ENCODE measurements at places on chromosomes 6 and 20.

GRCh38 chr6:73342174-73342573, 11.9 kb downstream of the DPPA5 start:
- no peak for DNase-seq

GRCh38 chr6:44675449-44675848, 287.9 kb downstream of the CDC5L start:
- no peak for DNase-seq

DNA sequence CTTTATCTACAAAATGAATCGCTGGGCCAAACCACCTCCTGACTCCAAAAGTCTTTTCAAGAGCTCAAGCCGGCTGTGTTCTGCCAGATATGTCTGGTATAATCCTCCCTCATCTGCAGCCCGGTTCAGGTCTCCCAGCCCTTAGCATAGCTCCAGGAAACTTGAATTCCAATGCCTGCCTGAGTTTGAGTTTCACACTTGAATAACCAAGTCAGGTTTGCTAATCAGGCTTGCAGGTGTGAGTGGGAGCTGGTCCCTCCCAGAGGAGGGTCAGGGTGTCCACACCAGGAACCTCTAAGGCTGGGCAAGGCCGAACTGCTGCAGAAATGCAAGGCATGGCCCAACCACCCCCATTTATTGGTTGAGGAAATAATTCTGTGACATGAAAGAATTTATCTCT, 96.6 kb downstream of the TMEM242 start:
- DNase-seq, result no peak

DNA sequence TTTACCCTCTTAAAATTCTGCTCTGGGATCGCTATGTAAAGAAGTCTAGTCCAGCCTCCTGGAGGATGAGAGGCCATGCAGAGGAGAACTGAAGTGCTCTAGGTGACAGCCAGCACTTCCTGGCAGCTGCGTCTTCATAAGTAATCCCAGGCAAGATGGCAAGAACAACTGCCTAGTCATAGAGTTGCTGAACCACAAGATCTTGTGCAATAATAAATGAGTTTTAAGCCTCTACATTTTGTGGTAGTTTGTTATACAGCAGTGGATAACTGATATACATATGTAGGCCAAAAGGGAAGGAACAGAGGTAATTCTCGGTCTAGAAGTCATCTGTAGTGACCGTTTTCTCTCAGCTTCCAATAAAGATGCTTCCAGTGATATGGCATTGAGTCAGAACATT, 103.8 kb upstream of the FLRT3 start:
- no peak for DNase-seq

- DNase-seq, result peak; percentile 5
Observed at GRCh38 chr6:129370268-129370916, 339.6 kb downstream of the ARHGAP18 start.

DNA sequence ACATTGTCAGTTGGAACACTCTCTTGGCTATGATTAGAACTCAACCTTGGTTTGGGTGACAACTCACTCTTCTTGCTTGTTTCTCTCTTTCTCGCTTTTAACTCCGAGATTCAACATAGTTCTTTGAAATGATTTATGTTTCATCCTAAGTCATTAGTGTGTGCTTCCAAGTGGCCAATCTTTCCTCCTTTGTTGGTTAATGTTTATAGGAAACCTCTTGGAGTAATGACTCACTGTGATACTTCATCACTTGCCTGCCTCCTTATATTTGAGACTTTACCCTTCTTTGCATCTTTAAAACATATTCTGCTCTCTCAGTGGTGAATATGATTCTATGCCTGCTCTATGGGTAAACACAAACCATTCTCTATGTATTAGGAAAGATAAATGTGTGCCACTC, 279.7 kb upstream of the FLRT3 start:
- no peak for DNase-seq

DNA sequence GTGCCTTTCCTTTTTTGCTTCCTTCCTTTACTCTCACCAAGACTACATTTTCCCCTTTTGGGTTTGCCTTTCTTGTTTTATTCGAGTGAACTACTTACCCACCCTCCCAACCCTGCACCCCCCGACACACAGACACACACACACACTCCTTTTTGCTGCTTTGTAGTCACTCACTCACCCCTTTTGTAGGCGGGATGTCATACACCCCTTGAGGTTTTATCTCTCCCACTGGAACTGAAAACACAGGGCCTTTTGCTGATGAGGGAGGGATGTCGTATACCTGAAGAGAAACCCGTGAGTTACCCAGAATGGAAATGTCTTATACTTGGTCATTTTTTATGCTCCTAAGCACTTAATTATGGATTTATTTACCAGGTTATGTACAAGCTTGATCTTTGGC, 40.3 kb downstream of the NEDD9 start:
- DNase-seq, result no peak
